ENCODE measurements at places on chromosomes 7 and 10.

- DNase-seq: no peak
These were observed 43.1 kb downstream of the CREB3L2 start for GRCh38 chr7:137958470-137959431.

GRCh38 chr10:116059320-116059719, 213.7 kb downstream of the GFRA1 start:
- DNase-seq: no peak

GRCh38 chr7:95980167-95980566, 207.8 kb downstream of the DYNC1I1 start:
- DNase-seq: no peak

DNA sequence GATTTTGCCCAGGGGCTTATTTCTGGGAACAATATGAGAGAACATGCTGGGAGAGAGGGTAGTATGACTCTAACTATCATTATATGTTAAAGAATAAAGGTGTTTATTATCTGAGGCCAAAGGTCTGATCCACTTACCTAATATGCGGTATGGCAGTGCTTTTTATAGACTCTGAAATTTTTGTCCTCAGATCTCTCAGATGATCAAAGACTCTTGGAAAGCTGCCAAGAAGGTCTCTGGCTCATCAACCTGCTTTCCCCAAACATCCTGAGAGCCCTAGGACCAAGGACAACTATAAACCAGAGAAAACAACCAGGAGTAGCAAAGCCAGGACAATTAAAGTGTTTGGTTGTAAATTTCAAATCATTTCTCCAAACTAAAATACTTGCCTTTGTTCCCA, 255.7 kb upstream of the LRRN3 start:
- DNase-seq: no peak

DNA sequence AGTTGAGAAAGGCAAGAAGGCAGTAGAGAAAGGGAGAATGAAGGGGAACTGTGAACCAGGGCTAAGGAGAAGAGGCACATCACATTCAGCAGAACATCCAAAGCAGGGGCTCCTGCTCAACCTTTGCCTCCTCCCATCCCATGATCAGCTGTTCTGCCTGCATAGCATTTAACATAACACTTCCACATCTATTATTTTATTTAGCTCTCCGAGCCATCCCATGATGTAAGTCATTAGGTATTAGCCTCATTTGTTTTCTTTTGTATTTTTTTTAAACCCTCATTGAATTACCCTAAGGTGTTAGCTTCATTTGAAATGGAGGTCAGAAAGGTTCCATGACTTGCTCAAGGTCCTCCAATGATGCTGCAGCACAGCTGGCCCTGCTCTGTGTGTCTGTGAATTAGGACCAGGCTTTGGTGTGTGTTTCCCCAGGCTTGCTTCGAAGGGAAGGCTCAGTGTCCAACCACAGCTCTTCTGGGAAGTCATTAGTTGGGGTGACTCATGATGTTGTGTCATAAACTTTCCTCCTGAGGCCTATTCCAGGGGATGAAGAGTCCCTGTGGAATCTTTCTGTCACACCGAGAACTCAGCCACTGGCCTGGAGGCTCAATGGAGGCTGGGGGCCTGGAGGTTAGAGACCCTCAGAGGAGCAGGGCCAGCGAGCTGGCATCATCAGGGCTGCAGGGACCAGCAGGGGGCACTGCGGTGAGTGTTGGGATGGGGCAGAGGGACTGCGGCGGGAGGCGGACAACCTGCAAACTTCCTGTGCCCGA, 16.5 kb downstream of the NPFFR1 start:
- peak; percentile 74 for DNase-seq

DNA sequence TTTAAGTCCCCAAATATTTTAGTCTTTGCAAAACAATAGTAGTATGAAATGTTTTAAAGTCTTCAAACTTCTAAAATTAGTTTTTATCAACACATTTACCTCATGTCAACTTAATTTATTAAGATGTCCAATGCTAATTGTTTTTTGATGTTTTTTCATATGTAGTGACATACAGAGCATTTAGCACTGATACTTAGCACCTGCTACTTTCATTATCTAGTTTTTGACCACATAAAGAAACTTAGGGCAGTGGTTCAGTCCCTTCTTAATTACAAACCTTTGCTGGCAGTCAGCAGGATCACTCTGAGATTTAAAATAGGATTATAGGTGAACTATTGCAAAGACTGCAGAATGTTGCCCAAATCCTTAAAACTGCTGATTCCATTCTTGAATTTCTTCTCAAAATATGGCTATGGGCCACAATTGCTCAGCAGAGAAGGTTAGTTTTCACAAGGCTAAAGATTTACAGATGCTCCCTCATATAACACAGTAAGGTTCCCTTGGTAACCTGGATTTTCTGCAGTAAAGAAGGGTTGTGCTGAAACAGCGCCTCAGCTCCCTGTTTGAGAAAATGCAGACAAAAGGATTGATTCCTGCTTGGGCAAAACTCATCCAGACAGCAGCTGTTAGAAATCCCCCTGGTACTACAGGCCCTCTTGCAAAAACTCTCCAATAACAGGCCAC, 3.4 kb downstream of the GPR85 start:
- DNase-seq: no peak

DNA sequence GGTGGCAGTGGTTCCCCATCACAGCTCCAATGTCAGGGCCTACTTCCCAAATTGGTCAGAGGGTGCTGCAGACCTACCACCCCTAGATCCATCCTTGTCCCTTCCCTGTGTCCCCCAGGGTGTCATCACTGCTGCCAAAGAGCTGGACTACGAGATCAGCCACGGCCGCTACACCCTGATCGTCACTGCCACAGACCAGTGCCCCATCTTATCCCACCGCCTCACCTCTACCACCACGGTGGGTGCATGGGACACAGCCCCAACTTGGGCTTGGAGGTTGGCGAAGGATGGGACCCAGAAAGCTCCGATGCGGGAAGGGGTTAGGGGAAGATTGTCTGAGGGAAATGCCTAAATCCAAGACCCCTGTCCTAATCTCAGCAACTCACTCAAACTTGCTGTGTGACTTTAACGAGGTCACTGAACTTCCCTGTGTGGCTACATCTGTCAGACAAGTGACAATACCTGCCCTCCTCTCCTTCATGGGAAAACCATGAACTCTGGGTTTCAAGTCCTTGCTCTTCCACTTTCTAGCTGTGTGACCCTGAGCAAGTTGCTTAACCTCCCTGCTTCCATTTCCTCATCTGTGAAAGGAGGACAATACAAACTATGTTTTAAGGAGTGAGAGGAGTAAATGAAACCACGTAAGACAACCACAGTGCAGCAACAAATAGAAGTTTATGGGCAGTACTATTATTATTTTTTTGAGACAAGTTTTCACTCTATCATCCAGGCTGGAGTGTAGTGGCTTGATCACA, 4.9 kb upstream of the VSIR start:
- DNase-seq: no peak

DNA sequence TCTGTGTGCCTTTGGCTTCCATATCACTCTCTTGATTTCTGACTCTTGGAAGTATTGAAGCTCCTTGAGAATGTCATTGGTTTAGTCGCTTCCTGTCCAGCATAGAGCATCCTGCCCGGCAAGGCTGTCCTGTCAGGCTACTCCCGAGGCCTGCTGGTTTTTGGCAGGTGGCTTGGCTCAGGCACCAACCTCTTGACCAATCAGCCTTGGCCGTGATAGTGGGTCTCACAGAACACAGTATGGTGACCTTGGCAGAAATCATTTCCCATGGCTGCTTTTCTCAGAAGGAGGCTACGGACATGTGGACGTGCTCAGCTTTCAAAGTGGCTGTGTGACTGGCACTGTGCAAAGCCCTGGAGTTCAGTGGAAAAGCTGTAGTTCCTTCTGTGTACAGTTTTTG, 516.9 kb downstream of the REEP3 start:
- DNase-seq: no peak

- no peak for DNase-seq
These were observed 83.2 kb downstream of the MLLT10 start for GRCh38 chr10:21617267-21617666.

- no peak for DNase-seq
These were observed 488.5 kb downstream of the DNAJB6 start for GRCh38 chr7:157825325-157825724.

DNA sequence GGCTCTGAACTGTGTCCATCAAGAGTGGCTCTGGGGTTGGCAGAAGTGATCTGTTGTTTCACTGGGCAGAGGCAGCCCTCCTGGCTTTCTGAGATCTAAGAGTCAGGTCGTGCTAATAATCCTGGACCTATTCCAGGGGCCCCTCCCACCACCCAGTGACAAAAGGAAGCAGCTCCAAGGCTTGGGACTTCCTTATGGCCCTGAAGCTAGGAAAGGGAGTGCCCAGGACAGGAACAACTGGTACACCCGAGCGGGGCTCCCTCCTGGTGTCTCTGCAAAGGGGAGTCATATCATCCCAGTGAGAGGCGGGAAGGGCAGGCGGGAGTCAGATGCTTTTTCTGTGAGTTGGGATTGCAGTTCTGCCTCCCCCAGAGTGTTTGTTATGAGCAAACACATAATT, 32.3 kb downstream of the RPS24 start:
- no peak for DNase-seq

DNA sequence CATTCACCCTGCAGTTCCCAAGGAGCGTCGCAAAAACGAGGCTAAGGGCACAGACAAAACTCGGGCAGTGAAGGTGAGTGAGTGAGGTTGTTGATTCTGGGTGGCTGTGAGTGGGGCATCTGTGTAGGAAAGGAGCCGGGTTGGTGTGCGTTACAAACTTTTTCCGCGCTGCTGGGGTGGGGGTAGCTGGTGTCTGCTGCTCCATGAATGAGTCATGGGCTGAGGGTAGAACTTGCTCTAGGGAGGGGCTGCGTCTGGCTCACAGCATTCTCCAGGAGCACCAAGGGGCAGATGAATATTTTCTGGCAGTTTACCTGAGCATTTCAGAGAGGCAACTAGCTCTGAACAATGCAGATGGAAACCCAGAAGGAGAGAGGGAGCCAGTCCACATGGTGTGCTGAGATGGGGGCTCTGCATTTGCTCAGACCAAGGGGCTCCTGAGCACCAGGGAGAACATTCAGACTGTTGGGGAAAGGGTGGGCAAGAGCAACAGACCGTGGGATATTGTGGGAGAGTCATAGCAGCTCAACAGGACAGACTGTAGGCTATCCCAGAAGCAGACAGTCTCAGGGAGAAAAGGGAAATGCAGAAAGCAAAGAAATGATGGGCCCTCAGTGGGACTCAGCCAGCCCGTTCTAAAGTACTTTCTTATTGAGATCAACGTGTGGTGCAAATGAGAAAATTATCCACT, 18.8 kb downstream of the NOBOX start:
- DNase-seq: no peak

GRCh38 chr7:125467996-125468854, 538.6 kb upstream of the POT1 start:
- DNase-seq: no peak

Data from astrocyte of the cerebellum (primary cell).